ENCODE measurements at places on chromosomes 5 and 9.
A peak's percentile ranks its signal among the peaks of the same experiment; 100 is the strongest.

DNA sequence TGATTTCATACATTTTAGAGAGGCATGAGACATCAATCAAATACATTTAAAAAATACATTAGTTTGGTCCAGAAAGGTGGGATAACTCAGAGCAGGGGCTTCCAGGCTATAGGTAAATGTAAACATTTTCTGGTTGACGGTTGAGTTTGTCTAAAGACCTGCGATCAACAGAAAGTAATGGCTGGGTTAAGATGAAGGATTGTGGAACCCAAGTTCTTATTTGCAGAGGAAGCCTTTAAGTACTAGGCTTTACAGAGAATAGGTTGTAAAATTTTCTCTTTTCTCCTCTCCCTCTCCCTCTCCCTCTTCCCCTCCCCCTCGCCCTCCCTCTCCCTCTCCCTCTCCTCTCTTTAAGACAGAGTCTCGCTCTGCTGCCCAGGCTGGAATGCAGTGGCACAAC lies 50.8 kb downstream of the PTTG1 start:
- DNase-seq: no peak

GRCh38 chr9:22922222-22922621 lies 475.6 kb downstream of the DMRTA1 start:
- no peak for DNase-seq

DNA sequence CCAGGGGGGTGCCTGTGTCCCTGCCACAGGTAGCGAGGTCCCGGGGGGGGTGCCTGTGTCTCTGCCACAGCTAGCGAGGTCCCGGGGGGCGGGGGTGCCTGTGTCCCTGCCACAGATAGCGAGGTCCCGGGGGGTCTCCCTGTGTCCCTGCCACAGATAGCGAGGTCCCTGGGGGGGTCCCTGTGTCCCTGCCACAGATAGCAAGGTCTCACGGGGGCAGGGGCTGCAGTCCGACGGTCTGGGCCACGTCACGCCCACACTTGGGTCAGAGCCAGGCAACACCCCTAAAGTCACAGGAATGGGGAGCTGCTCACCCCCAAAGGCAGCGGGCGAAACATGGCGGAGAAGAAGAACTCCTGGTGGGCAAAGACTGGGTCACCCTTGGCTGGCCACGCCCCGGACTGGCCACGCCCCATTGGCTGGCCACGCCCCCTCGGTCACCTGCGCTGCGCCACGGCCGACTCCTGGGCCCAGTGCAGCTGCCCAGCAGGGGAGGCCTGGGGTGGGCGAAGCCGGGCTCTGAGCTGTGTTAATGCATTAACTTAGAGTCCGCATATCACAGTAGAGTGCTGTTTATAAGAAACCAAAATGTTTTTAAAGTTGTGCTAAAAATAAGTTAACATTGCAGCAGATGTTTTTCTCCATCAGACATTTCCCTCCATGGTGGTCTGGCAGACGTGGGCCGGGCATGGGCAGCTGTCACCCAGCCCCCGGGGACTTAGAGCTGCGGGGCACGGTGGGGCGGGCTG lies 7.0 kb downstream of the NOXA1 start:
- no peak for DNase-seq

GRCh38 chr5:139393497-139394122 lies 1.3 kb downstream of the PROB1 start:
- no peak for DNase-seq

DNA sequence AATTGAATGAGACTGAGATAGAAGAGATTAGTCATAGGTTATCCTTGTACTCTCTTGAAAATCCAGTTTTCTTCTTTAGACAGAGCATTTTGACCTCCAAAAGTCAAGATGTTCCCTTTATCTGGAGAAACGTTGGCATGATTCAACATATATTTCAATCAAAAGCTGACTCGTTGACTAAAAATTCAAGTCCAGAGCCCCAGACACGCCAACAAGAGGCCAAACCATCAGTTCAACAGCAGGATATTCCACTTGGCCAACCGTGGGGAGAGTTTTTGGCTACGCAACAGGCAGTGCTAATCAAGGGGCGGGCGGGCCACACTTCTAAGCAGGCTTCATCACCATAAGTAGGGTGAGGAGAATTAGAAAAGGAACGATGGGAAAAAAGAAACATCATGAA lies 119.1 kb downstream of the SLIT3 start:
- DNase-seq: no peak

GRCh38 chr9:125153712-125154367 lies 10.5 kb upstream of the SCAI start:
- no peak for DNase-seq

GRCh38 chr5:143001764-143002351 lies 231.7 kb downstream of the ARHGAP26 start:
- peak; percentile 56 for DNase-seq

GRCh38 chr5:14782591-14782990 lies 89.0 kb downstream of the ANKH start:
- no peak for DNase-seq

DNA sequence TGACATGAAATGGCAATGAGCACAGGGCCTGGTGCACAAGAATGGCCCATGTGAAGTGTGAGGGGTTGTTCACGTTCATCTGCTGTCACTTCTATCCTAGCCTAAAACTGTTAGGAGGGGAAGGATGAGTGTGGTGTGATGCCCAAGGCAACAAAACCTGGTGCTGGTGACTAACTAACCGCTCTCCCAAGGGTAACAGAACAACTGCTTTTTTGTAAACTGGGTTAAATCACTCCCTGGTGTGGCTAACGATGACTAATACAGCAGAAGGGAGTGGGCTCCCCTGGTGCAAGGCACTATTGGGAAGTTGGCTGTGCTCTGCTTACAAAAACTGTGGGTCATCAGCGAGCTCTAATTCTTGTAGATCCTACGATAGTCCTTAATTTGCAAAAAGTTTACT lies 103.2 kb upstream of the VCAN start:
- DNase-seq: no peak

DNA sequence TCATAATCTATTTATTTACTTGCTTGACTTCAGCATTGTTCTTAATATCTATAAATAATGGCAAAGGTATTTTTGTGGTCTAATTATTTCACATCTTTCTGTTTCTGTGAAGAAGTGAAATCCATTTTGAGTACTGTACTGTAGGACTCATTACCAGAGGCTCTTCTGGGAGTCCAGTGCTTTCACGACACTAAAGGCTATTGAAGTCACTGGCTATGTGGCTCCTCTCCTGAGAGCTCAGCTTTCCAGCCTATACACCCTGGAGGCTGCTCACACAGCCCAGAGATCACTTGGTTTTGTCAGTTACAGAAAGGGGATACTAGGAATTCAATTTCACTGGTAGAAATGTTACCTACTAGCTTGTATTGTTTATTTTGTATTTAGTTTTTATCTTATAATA lies 547.3 kb downstream of the TAF11L14 start:
- no peak for DNase-seq

GRCh38 chr9:92637326-92637725 lies 32.6 kb downstream of the IPPK start:
- DNase-seq: no peak

DNA sequence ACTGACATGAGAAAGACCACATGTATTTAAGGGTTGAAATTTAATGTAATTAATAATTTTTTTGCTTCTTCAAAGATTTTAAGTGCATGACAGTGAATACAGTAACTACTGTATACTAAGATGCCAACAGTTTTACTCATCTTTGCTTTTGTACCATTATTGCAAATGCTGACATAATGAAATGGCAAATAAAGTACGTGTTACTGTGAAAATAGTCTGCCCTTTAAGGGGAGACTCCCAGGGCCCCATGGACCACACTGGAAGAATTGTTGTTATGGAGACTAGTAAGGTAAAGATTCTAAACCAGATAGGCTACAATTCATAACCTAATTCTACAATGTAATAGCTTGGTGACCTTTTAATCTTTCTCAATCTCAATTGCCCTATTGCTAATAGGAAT lies 84.7 kb downstream of the NR3C1 start:
- DNase-seq: no peak

- DNase-seq: peak; percentile 86
These were observed 4.7 kb downstream of the DNAI1 start for GRCh38 chr9:34463098-34463900.

DNA sequence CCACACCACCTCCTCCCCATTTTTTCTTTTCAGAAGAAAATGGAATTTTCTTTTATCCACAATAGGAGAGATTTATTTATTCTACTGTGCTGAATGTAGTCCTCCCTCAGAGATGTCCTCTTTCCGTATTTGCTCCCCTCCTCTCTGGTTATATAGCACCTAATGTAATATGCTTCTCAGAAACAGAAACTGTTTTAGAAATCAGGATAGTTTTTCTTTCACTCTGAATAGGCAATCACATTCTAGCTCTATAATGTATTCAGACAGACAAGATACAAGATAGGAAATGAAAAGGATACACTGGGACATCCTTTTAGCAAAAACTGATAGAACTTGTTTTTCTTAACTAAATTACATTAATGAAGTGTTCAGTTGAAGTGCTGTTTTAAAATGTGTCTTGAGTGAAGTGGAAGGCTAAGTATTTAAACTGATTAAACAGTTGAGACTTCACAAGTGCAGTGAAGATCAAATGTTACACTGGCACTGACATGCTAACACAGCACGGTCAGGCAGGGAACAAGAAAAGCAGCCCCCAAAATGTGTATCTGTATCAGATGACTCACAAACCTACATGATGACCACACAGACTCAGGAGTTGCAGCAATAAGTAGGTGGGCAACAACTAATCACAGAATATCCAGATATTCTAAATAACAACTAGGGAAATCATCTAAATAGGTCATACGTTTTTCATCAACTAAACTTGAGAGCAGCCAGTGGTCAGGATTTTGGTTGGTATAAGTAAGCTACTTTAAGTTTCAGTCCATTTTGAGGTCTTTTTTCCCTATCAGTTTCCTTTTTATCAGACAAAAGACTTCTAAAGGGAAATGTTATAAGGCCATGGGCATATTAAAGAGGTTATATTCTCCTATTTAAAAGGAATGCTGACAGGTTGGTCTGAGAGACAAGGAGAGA lies 260.4 kb downstream of the MLLT3 start:
- no peak for DNase-seq

DNA sequence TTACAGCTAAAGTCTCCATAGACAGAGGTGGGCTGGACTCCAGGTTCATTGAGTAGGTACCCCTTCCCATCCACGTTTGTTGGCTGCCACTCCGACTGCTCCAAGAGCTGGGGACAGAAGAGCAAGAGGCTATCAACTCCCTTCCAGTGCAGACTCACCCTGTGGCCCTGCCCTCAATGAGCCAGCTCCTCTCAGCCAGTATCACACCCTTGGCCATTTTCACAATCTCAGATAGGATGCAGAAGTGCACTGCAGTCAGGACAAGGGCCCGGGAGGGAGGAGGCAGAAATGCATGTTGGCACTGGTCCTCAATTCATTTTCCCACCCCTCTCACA lies 6.2 kb downstream of the IRF1 start:
- DNase-seq: no peak

GRCh38 chr9:13364271-13365000 lies 84.9 kb upstream of the MPDZ start:
- DNase-seq: no peak

- DNase-seq: no peak
These were observed 2.7 kb upstream of the IL12B start for GRCh38 chr5:159332800-159333544.

DNA sequence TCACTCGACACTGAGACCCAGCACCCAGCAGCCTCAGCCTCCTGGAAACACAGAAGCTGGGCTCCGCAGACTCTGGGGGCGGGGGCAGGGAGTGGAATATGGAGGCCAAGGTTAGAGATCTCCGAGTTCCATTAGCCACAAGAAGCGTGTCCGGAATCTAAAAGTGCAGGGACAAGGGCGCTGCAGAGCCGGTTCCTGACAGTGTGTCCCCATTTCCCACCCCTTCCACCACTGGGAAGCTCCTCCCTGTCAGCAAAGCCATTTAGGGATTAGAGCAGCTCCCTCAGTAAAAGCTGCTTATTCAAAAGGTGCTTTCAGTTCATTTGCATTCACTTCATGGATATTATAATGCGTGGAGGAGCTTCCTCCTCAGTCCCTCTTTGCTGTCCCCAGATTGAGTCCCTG lies 74.1 kb upstream of the HSPA9 start:
- DNase-seq: no peak

DNA sequence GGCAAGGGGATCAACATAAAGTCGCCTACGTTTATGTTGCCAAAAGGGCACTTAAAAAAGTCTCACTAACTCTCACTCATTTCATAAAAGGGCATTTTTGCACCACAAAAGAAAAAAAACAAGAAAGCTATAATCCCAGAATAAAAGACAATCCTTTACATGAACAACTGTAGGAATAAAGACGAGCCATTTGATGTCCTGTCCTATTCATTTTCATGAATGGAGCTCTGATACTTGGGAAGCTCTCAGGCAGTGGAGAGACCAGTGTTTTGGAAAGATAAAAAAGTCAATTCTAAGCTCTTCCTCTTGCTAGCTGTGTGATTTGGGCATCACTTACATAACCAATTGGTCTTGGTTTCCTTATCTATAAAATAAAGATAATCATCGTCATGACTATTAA lies 95.5 kb upstream of the EQTN start:
- no peak for DNase-seq

DNA sequence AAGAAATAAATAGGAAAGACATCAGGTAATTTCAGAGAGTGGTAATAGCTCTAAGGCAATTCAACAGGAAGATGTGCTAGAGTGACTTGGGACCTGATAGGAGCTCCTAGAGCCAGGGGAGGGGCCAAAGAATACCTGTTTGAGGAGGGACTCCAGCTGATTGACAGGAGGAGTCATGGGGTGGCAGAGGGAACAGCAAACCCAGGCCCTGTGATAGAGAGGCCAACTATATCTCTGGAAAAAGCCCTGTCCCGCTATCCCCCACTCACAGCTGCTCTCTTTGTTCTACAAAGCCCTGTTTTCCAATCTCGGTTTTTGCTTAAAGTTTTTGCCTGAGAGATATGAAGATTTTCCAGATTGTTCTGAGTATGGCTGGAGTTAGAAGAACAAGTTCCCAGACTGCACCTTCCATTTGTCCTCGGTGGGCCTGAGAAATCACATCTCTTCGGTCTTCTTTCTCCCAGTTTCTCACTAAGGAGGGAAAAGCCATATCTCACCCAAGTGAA lies 9.0 kb upstream of the NSD1 start:
- no peak for DNase-seq

DNA sequence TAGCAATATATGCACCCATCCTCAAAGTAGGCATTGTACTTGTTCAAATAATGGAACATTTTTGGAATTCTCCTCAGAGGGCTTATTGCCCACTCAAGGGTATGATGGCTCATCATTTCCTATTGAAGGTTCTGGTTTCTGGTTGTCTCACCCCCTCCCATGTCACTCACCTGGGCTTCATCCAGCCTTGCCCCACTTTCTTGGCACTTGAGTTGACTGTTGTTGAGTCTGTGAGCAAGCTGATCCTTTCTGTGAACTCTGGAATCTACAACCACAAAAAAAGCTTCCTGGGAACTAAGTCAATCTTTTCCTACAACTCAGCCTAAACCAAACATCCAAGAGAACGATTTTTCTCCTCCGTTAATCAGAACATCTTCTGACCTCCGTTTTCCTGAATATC lies 73.9 kb upstream of the ANKH start:
- no peak for DNase-seq

GRCh38 chr9:127980060-127980705 lies 606 bp downstream of the EEIG1 start:
- DNase-seq: peak; percentile 67
